ENCODE measurements at places on chromosomes 2 and 18.

DNA sequence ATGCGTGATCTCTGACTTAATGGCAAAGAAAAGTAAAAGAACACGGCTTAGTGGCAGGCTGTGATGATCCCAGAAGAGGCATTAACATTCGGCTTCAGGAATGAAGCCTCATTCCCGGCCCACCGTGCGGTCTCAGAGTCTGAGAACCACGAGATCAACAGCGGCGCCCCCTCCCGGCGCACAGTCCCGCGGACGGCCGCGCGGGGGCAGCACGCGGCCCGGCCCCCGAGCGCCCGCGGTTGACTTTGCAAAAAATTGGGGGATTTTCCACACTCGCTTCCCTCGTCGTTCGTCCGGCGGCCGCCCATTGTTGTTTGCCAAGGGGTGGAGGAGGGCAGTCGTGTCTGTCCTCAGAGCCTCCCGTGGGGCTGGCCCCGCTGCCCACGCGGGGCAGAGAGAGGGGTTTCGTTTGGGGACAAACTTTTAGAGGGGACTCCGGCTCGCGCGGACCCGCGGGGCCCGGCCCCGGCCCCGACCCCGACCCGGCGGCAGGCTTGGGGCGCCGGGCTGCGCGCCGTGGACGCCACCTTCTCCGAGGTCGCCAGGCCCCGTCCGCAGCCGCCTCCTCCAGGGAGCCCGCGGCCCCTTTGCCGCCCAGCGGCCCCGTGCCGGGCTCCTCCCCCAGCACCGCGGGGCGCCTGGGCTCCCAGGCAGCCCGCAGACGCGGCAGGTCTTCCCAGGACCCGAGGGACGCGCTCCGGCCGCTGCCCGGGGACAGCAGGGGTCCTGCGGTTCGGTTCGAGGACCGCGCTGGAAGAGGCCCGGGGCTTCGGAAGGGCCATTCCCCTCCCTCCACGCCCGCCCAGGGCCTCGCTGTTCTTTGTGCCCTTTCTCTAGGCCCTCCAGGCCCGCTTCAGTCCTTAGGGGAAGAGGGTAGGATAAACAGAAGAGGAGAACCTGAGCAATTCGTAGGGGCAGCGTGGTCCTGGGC lies 3.4 kb upstream of the HS6ST1 start:
- peak; percentile 91 for DNase-seq

DNA sequence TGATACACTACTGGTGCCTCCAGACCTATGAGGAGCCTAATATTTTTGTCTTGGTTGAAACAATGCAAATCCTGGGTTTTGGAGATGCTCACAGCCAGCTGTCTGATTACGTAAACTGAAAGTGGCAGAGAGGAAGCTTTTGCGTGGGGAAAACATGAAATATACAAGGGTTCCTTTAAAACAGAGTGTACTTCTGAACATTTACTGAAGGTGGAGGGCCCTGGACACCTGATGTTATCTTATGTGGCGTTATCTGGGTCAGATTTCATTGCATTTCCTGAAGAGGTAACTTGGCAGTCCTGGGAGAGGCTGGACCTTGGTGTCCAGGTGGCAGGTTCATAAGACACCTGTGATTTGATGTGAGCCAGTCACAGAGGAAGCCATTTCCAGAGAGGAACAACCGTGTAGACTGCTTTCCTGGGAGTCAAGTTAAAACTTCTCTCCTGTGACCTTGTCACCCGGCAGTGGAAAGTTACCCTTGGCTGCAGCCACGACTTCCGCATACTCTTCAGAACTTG lies 105.0 kb downstream of the NEDD4L start:
- DNase-seq = no peak

- no peak for DNase-seq
Measured at GRCh38 chr18:3120356-3120755, 99.4 kb downstream of the MYOM1 start.

- DNase-seq = no peak
Measured at GRCh38 chr2:2719781-2720180, 388.7 kb upstream of the MYT1L start.

DNA sequence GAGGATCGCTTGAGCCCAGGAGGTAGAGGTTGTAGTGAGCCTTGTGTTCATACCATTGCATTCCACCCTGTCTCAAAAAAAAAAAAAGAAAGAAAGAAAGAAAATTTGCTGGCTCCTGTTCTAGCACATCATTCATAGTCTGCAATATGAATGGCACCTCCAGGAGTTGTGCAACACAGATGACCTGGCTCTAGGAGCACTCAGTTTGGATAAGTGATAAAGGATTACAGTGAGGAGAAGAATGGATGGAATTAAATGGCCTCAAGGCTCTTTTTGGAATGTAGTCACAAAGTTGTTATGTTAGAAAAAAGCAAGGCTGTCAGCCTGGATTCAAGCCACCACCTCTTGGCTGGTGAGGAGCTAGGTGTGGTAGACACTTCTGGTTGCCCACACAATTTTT lies 21.5 kb upstream of the SPRED2 start:
- no peak for DNase-seq

DNA sequence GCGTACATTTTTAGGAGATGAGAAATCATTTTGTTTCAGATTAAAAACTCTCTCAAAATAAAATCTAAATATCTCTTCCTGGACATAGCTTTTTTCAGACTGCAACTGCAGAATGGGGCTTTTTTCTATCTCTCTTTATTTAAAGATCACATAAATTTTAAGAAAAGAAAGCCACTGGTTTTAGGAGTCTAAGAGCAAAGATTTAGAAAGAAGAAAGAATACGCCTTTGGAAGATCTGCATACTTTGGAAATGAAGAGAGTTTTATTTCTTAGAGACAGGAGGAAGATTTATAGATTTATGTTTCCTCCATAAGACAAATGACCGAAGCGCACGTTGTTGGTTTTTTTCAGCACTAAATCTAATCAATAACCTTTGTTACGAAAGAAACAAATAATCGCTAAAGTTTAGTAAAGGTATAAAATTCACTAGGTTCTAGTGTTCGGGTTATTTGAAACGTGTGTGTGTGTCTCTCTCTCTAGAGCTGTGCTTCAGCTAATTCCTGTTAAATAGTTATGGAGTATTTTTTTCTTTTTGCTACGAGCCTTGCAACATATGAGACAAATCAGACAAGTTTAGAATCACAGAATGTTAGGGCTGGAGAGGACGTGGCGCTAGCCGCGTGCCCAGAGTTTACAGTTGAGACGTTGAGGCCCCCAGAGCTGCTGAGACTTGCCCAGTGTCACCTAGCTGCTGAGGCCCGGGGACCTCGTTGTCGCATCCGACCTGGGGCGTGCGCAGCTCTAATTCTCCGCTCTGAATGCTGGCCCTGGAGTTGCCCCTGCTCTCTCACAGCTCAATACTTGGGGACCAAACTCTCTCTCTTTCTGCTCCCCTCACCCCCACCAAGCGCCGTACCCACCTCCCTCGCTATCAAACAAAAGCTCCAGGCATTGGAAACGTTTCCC lies 69.9 kb downstream of the CTAGE1 start:
- no peak for DNase-seq

DNA sequence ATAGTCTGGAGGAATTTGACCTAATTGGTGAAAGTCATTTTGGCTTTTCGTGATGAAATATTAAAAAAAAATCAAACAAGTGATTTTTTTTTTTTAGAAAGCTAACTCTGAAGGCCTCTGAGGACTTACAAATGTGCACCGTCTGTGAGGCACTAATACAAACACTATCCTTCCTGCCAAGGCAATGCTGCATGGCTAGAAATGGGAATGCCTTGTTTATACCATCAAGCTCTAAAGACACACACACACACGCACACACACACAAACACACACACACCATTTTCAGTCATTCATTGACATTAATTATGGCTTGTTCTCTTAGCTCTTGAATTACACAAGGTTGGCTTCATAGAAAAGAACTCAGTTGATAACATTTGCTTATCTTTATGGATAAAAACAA lies 1242.0 kb upstream of the ACVR2A start:
- DNase-seq = no peak

DNA sequence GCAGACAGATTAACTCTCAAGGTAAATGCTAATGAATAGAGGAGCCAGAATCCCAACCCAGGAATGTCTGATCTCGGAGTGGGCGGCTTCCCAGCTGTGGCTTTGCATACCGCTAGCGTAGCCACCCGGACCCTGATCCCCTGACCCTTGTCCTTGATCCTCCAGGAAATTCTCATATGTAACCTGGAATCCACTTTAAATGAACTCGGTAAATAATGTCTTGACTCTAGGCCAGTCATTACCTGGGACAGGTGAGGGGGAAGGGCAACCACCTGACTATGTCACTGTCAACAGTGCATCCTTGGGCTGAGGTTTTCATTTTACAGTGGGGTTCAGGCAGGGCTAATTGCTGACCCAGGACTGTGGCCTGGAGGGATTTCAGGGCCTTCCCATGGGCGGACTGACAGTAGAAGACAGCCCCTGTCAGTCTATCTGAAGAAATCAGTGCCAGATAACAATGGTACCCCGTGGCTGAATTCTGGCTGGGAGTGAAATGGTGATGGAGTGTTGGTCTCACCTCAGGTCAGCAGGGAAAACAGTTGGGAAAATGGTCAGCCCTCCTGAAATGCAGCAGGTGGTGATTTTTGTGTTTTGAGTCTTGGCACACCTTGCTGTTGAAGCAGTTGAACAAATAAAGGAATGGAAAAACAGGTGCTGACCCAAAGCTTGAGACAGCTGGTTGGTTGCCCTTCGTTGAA lies 9.6 kb downstream of the ACKR3 start:
- no peak for DNase-seq

DNA sequence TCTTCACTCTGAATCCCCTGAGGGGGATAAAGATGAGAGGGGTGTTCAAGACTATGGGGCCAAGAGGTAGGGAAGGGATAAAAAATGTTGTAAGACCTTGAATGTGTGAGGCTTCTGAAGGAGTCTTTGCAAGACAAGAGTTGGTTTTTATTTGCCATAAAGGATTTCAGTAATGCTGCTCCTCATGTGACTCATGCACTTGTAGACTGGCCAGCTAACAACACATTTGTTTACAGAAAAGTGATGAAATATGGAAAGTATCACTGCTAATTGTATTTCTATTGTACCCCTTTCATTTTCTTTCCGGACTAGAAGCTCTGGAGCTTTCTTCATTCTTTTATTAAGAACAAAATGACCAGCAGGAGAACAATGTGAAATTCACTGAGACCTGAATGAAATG lies 782.1 kb downstream of the EPHA4 start:
- DNase-seq = no peak

GRCh38 chr2:140200307-140200706 lies 1420.1 kb upstream of the NXPH2 start:
- DNase-seq = no peak
